ENCODE measurements at places on chromosomes 1 and 21.
A peak's percentile ranks its signal among the peaks of the same experiment; 100 is the strongest.

DNA sequence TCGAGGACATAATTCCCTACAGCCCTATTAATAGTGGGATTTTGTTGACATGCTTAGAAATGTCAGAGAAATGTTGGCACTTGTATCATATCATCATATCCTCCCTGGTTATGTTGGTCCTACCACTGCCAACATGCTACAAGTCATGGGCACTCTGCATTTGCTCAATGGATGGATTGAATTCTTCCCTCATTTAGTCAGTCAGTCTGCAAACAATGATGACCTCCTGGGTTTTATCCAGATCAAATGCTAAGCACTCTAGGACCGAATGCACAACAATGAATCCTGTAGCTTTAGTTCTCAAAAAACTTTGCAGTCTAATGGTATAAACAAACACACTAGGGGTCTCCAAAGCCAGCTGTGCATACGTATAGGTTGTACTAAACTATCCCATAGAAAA is 357.2 kb upstream of the DPYD start:
- DNase-seq: no peak

DNA sequence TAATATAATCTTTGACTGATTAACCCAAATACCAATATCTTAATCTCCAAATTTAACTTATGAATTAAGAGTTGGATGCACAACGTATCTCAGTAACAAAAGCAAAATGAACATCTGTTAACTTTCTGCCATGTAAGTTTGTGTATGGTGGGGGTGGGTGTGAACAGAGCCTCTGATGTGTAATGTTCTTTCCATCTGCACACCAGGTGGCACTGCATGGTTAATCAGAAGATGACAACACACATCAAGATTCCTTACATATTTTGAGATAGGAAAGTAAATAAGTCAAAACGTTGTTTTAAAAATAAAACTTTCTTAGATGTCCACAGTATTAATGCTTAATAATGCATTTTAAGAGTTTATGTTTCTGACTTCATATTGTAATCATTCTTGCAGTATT is 251.9 kb downstream of the DPYD start:
- peak; percentile 43 for DNase-seq

- DNase-seq: no peak
Measured at GRCh38 chr1:239457491-239458143, 71.2 kb downstream of the CHRM3 start.

DNA sequence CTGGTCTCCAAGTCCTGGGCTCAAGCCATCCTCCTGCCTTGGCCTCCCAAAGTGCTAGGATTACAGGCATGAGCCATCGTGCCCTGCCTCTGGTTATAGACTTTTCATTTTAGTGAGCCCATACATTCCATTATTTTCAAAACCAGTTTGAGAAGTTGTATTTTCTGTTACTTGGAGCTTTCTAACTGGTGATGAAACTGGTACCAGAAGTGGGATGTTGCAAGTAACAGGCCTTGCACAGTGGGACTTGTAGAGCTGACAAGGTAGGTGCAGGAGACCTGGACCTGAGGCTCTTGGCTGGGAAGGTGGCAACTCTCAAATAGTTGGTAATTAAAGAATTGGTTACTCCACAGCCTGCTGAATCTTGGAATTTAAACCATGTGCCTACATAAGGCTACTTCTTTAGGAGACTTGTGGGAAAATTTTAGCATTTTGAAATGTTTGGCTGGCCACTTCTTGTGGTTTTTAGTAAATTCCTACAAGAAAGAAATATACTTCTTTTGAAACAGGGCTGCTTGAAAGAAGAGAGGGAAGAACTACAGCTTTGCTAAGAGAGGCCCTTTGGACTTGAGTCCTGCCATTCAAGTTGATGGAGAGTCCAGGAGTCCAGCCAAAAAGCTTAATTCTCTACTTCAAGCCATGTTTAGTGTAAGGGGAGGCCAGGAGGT is 9.8 kb upstream of the ALPL start:
- no peak for DNase-seq

DNA sequence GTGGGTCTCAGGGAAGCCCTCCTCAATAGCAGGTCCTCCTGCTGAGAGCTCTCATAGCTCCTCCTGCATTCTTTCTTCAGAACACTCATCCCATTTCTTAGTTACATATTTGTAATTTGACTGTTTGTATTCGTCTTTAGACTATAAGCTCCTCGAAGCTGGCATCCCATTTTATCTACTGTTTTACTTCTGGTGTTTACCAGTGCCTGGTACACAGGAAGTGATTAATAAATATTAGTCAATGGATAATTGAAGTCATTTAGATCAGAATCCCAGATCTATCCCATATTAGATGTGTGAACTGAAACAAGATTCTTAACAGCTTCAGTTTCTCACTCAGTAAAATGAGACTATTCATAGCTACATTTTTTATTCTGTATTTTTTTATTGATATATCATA is 88.7 kb downstream of the PLPP3 start:
- DNase-seq: no peak

GRCh38 chr1:2804628-2805351 is 3.3 kb upstream of the TTC34 start:
- no peak for DNase-seq

GRCh38 chr1:179017383-179018326 is 8.0 kb upstream of the FAM20B start:
- no peak for DNase-seq

DNA sequence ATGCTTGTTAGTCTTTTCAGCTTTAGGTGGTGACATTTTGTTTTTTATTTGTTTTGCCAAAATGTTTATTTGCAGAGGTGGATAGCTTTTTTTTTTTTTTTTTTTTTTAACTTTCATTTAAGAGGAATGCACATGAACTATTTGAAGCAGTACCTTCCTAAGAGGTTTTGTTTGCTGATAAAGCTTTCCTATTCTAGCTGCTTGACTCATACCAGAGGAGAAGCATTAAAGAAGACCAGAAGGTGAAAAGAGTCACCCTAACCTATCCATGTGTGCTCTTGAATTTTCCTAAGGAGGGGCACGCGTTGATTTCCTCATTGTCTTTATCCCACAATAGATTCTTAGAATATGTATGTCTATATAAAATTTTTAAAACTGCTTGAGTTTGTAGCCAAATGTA is 57.7 kb downstream of the PRDM2 start:
- no peak for DNase-seq

- DNase-seq: no peak
Measured at GRCh38 chr1:102102276-102102780, 105.6 kb upstream of the OLFM3 start.

DNA sequence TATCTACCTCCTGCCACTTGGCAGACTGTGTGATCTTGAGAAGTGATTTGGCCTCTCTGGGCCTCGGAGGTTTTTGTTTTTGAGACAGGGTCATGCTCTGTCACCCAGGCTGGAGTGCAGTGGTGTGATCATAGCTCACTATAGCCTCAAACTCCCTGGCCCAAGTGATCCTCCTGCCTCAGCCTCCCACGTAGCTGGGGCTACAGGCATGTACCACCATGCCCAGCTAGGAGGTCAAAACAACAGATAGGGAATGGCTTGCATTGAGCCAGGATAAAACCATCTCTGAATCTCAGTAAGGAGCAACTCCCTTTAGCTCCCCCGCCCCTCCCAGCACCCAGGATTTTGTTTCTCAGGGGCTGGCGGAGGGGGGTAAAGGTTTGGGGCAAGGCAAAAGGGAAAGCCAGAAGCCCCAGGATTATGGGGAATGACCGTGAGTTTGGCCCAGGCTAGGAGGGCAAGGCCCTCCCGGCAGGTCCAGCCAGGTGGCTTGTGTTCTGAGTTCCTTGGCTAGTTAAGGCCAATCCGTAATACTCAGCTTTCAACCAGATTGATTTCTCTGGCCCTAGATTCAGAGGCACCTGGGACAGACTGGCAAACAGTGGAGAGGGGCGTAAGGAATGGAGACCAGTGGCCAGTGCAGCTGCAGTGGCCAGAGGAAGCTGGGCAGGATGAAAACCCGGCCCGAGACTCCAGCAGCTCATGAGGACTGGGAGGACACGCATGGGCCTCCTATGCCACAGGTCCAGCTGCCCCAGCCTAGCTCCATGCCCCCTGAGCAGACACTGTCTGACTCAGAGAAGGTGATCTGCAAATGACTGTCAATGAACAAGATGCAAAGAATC is 130.1 kb downstream of the DMRTB1 start:
- DNase-seq: no peak

- DNase-seq: peak; percentile 34
Measured at GRCh38 chr1:150366416-150367296, 2.7 kb downstream of the RPRD2 start.

- DNase-seq: peak; percentile 94
Measured at GRCh38 chr1:163071405-163072255, 2.5 kb downstream of the RGS4 start.

DNA sequence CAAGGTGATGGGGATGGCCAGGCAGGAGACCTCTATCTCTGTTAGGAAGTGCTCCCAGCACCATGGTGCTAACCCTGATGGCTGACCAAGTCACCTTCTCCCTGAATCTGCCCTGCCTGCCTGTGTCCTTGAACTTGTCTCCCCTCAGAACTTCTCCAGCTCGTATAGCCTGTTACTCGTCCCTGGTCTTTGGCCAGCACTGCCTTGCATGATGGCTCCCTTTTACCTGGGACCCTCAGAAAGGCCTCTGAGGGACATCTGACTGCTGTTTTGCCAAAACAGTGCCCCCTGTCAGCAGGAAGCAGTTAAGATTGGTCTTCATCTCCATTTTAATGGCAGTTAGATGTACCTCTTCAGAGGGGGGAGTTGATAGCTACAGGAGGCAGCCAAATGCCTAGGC is 148.3 kb downstream of the RHOU start:
- no peak for DNase-seq

- DNase-seq: no peak
Measured at GRCh38 chr1:236122176-236122575, 20.2 kb upstream of the GPR137B start.

DNA sequence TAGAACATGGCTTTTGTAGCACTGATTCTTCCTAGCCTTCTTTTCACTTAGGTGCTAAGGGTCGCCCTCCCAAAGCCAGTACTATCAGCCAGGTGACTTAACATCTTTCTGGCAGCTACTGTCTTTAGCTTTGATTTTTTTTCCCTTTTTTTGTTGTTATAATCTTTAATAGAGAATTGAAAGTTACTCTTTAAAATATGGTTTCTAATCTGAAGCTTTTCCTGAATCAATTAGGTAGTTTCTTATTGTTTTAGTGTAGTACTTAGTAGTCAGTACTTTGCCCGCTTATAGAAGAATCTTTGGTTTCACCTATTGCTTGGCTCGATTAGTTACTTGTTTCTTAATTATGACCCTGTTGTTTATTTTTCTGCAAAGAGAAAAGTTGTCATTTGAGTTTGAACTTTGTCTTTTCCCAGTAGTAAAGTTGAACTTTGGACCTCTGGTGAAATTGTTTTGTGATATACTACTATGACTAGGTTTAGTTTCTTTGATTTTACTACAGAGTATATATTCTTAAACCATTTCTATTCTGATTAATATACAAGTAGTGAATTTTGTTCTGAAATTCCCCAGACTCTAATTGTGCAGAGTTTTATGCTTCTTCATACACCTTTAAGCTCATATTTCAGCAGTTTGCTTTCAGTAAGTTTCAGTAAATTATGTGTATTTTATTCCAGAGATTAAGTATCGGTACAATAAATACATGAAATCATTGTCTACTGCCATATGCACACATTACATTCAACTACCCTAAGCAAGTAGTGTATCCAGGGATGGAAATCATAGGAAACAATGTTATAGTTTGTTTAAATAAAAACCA is 3.9 kb downstream of the MAGI3 start:
- DNase-seq: no peak

- no peak for DNase-seq
Measured at GRCh38 chr1:169529068-169529642, 43.4 kb upstream of the SLC19A2 start.

DNA sequence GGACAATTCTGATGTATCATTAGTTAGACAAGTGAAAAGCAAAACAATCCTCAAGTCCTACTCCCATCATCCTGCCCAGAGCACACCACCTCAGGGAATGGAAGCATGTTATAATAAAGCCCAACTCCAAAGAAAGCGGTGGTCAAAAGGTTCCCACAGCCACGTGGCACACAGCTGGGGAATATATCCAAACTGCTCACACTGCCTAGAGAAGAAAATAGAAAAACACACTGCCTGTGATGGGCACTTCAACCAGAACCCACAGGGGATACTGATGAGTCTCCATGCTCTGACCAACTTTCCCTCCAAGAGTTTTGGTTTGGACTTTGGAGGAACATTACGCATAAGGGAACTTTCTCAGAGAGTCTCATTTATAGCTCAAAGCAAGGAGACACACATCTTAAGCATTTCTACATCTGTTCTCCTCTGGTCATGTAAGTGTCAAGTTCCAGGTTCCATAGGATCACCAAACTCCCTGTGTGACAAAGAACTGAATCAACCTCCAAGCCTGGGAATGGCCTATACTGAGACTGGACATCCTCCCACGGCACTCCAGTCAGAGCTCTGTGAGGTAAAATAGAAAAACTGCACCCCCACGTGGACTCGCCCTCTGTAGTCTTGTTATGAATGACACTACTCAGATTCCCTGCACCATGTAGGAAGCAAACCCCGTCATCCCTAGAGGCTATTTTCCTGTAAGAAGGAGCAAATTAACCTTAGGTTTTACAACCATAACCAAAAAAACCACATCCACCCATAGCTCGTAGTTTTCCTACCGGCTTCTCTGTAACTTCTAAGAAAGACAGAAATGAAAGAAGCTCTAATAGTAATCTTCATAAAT is 12.2 kb downstream of the DSTYK start:
- no peak for DNase-seq

All from HS-5 (cell line).